ENCODE measurements at places on chromosomes 13 and 19. TPM values are rescaled to one million over a fixed set of nuclear protein-coding genes. Genes with fewer than 3 reads are reported as not detected.
A peak's percentile ranks its signal among the peaks of the same experiment; 100 is the strongest.

- no peak for DNase-seq
- no peak overlapping the region for H3K4me3 ChIP-seq
Observed at GRCh38 chr13:63463782-63464610, 2048.3 kb upstream of the PCDH20 start.

DNA sequence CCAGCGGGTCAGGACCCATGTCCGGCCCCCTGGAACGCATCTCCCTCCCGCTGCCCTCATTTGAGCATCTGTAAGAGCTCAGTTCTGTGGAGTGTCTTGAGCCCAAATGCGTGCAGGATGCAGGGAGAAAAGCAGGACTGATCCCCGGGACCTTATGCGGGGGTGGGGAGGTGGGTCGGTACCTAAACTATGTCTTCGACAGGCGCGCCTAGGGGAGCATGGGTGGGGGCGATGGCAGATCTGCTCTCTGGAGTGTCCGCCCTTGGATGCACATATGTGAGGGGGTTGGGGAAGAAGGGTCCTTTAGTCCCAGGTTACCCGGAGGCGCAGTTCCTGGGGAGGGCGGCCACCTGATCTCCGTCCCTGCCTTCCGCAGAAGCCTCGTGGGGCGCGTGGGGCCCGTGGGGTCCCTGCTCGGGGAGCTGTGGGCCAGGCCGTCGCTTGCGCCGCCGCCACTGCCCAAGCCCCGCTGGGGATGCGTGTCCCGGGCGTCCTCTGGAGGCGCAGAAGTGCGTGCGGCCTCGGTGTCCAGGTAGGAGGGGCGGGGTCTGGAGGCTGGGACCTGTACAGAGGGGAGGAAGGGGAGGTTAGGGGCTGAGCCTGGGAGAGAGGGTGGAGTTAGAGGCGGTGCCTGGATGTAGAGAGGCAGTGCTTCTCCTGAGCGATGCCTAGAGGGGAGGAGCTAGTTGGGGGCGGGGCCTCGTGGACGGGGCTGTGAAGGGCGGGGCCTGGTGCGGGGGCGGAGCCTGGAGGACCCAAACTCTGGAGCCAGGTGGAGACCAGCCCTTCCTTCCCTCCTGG, 2.9 kb downstream of the CILP2 start:
- H3K36me3 ChIP-seq: no peaks in the 10 kb centered on the region
- H3K27me3 ChIP-seq: no peaks in the 10 kb centered on the region
- H3K4me3 ChIP-seq: peak overlapping the region; percentile 68

- no peak for DNase-seq
- H3K4me1 ChIP-seq: no peaks in the 10 kb centered on the region
- H3K27me3 ChIP-seq: peaks cover 91% of the 10 kb centered on the region
- H3K36me3 ChIP-seq: no peaks in the 10 kb centered on the region
- no peak overlapping the region for H3K4me3 ChIP-seq
- no peak overlapping the region for H3K27ac ChIP-seq
Observed at GRCh38 chr19:13505761-13506470, 363 bp downstream of the CACNA1A start.

PROZ gene
- not detected for total RNA-seq
